ENCODE measurements at places on chromosomes 11 and 22. TPM values are rescaled to one million over a fixed set of nuclear protein-coding genes. Genes with fewer than 3 reads are reported as not detected.

The CATSPER1 gene
- 2.4 TPM for total RNA-seq

The ADSL gene
- 126 TPM for total RNA-seq

The APOL4 gene
- not detected for total RNA-seq

The JAML gene
- 0.30 TPM for total RNA-seq

The ANGPTL5 gene
- not detected for total RNA-seq

The RFPL1 gene
- total RNA-seq = not detected

DNA sequence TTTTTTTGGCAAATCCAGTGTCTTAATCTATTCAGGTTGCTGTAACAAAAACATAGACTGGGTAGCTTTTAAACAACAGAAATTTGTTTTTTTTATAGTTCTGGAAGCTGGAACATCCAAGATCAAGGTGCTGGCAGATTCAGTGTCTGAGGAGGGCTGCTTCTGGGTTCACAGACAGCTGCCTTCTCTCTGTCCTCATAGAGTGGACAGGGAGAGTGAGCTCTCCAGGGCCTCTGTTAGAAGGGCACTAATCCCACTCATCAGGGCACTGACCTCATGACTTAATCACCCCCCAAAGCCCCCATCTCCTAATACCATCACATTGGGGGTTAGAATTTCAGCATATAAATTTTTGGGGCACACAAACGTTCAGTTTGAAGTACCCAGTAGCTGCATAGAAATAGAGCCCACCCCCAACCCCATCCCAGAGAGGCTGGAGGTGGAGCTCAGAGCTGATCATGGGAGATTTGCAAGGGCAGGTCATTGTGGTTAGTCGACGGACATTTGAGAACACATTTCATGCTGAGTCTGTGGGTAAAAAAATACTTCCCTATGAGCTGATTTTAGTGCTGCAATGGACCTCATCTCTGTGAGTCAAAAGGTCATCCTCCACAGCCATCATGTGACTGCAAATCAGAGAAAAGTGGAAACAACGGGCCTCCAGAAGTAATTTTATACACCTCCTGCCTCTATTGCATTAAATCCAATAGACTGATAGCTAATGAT lies 203.1 kb upstream of the CADM1 start:
- no peaks in the 10 kb centered on the region for H3K27me3 ChIP-seq
- no peak overlapping the region for H3K27ac ChIP-seq
- no peak for DNase-seq
- H3K4me1 ChIP-seq = no peaks in the 10 kb centered on the region
- H3K4me3 ChIP-seq = no peak overlapping the region

DNA sequence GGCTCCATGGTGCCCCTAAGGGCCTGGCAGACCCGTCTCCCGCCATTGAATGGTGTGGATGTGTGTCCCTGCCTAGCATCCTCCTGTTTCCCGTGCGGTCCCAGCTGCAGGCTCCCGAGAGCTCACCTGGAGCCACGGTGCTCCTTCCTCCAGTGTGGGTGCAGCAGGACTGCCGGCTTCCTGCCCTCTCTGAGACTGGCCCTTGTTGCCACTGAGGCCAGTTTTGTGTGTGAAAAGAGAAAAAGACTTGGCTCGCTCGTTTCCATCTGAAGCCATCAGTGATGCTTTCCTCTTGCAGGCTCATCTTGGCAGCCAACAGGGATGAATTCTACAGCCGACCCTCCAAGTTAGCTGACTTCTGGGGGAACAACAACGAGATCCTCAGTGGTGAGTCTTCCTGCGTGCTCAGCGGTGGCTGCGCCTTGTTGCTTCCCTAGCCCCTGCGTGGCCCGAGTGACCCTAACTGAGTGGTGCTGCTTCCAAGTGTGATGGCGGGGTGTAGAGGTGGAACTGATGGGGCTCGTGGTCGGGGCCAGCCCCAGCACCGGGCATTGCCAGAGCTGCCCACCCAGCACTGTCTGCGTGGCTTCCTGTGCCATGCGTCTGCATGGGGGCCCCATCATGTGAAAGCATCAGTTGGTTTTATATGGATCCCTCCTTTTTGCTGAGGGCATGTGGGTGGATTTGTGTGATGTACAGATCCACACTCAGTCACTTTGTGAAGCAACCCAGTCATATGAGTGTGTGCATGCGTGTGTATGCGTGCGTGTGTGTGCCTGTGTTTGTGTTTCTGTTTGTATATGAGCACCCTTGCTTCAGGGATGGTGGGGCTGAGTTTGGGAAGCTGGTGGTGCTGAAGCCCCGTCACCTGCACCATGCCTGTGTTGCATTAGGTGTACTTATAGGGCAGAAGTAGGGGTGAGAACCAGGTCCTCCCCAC lies 22.4 kb downstream of the TANGO2 start:
- H3K27ac ChIP-seq = no peak overlapping the region
- DNase-seq = no peak
- no peaks in the 10 kb centered on the region for H3K27me3 ChIP-seq
- H3K4me3 ChIP-seq = no peak overlapping the region
- H3K36me3 ChIP-seq = no peaks in the 10 kb centered on the region
- H3K4me1 ChIP-seq = no peaks in the 10 kb centered on the region

- no peaks in the 10 kb centered on the region for H3K27me3 ChIP-seq
- H3K4me3 ChIP-seq = no peak overlapping the region
- peaks cover 12% of the 10 kb centered on the region for H3K4me1 ChIP-seq
- H3K36me3 ChIP-seq = no peaks in the 10 kb centered on the region
- no peak for DNase-seq
- no peak overlapping the region for H3K27ac ChIP-seq
Observed at GRCh38 chr22:29012101-29012433, 49.6 kb downstream of the C22orf31 start.

DNA sequence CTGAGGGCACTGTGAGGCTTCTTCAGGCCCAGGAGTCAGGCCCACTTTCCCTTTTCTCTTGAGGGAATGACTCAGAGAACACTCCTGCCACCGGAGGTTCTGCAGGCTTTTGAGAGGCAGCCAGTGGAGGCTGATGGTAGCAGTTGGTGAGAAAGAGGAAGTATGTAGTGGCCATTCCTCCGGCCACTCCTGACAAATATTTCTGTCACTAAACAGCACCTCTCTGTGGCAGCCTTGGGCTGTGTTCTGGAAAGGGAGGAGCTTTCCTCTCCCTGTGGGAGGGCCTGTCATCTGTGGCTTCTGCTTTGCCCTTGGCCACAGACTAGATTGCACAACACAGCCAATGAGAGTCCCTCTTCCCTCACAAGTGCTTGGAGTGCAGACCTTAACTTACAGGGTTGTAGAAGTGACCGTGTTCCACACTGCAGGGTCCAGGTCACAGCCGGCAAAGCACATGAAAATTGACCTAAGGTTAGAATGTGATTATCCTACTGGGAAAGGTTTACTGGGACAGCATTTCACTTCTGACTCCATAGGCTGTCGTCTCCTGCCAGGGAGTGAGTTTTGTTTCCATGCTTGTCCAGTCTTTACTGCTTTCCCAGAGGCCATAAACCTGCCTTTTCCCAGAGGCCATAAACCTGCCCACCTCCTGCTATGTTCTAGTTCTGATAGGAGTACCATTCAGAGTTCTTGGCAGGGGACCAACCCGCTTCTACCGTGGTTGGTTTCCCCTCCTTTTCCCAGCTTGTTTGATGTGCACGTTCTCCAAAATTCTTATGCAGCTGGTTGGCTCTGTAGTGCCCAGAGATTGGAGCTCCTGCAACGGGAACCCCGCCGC lies 33.3 kb downstream of the MARK2 start:
- no peak overlapping the region for H3K4me3 ChIP-seq
- peak; percentile 60 for DNase-seq
- H3K4me1 ChIP-seq = peaks cover 26% of the 10 kb centered on the region

DNA sequence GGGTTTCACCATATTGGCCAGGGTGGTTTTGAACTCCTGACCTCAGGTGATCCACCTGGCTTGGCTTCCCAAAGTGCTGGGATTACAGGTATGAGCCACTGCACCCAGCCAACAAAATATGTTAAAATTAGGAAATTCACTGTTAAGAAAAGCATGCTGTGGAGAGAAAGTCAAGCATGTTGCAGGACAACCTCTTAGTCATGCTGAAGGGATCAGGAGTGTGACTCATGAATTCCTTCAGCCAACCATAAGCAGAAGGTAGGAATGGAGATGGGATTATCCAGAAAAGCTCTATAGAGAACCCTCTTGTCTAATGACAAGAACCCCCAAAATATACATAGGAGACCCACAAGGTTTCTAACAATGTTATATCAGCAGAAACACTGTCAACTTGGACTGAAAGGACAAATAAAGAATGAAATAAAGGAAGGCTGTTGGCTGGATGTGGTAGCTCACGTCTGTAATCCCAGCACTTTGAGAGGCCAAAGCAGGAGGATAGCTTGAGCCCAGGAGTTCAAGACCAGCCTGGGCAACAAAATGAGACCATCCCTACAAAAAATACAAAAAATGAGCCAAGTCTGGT lies 16.0 kb downstream of the MRTFA start:
- peaks cover 9% of the 10 kb centered on the region for H3K4me1 ChIP-seq
- H3K36me3 ChIP-seq = no peaks in the 10 kb centered on the region
- peak overlapping the region; percentile 60 for H3K27ac ChIP-seq
- no peaks in the 10 kb centered on the region for H3K27me3 ChIP-seq

- H3K4me3 ChIP-seq = peak within 1 kb of the TSS; percentile 95
- DNase-seq = no peak
- peak within 1 kb of the TSS; percentile 93 for H3K27ac ChIP-seq
- H3K36me3 ChIP-seq = no peaks in the 10 kb centered on the region
- peaks cover 60% of the 10 kb centered on the region for H3K4me1 ChIP-seq
- no peaks in the 10 kb centered on the region for H3K27me3 ChIP-seq
Observed at GRCh38 chr11:68312117-68312779, at the start of gene LRP5. Gene LRP5 (plus strand): TSS chr11:68312591. CDS start chr11:68312715, 124 bp downstream.

DNA sequence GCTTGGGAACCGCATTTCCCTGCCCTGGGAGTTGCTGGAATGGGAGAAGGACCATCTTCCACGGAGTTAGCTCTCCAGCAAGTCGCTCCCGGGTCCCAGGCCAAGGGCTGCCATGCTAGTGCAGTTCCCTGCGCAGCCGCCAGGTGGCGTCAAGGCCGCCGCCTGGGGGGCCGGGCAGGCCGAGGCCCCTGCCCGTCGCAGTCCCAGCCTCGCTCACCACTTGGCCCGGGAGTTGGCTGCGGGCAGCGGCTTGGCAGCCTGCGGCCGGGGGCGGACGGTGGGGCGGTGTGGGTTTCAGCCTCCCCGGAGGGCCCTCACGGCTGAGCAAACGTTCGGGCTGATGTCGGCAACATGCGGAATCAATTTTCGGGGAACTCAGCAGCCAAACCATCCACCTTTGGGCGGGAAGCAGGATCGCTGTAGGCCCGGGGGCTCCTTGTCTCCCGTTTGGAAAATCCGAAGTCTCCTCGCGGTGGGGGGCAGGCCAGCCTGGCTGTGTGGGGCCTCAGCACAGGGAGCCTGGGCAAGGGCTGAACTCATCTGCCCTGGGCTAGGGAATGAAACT lies 415.1 kb downstream of the SOX6 start:
- H3K4me3 ChIP-seq = no peak overlapping the region
- H3K27me3 ChIP-seq = no peaks in the 10 kb centered on the region
- no peak for DNase-seq
- no peaks in the 10 kb centered on the region for H3K4me1 ChIP-seq

DNA sequence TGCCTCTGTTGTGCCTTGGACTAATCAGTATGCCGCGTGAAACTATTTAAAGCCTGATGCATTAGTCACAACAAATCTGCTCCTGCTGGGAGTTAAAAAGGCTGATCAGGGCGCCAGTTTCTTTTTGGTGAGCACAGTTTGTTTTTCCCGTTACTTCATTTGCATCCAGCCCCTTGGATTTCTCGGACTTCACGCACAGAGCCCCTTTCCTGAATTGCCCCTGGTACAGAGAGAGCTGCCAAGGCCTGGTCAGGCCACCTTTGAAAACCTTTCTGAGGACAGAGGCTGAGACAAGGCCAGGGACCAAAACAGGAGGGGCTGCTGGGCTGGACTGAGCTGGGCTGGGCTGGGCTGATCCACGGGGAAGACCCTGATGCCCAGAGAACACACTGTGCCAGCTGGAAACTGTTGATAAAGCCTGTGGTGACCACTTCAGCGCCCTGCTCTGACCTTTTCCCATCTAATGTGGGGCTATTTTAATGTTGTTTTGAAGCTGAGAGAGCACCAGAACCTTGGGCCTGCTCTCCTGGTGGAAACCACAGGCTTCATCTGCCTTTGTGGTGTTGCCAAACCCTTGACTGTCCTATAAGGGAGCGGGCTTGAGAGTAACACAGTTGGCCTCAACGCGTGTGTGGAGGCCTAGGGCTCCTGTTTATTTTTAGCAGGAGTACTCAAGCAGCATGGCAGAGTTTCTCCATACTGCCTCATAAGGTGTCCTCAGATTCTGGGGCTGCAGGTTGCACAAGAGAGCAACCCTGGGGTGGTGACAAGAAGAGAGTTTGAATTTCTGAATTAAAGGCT lies 44.2 kb downstream of the NAV2 start:
- H3K27me3 ChIP-seq = no peaks in the 10 kb centered on the region
- no peaks in the 10 kb centered on the region for H3K36me3 ChIP-seq
- no peak overlapping the region for H3K4me3 ChIP-seq
- no peaks in the 10 kb centered on the region for H3K4me1 ChIP-seq
- DNase-seq = no peak
- H3K27ac ChIP-seq = no peak overlapping the region

DNA sequence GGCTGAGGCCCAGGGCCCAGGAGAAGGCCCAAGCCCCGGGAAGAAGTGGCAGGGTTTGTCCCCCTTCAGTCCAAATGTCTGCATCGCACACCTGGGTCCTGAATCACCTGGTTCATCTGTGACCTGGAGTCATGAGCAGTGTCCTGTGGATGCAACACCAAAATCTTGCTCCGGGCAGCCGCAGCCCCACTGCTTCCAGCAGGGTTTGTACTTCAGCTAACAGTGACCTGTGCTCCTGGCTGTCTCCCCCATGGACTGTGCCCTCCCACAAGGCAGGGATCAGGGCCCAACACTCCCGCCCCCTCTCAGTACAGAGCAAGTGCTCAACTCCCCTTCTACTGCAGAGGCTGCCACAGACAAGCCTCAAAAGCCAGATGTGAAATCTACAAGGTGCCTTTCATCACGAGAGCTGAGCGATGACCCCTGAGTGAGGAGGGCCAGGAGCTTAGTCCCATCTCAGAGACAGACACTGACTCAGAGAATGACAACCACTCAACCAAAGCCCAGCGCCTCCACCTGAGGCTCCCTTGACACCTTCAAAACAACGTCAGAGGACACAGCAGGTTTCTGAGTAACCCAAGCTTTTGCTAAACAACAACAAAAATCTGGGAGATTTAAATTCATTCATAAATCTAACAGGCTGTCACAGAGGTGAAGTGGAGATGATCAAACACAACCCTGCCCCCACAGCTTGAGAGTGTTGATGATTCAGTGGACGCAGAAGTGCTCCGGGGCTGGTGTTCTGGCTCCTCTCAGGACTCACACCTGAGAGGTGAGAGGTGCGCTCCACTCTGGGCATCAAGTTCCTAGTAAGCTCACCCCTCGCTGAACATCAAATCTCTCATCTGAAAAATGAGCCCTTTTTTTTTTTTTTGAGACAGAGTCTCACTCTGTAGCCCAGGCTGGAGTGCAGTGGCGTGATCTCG lies 3.4 kb downstream of the KIAA0930 start:
- H3K27ac ChIP-seq = no peak overlapping the region
- no peaks in the 10 kb centered on the region for H3K36me3 ChIP-seq
- H3K4me3 ChIP-seq = no peak overlapping the region
- H3K4me1 ChIP-seq = peaks cover 12% of the 10 kb centered on the region
- no peaks in the 10 kb centered on the region for H3K27me3 ChIP-seq

DNA sequence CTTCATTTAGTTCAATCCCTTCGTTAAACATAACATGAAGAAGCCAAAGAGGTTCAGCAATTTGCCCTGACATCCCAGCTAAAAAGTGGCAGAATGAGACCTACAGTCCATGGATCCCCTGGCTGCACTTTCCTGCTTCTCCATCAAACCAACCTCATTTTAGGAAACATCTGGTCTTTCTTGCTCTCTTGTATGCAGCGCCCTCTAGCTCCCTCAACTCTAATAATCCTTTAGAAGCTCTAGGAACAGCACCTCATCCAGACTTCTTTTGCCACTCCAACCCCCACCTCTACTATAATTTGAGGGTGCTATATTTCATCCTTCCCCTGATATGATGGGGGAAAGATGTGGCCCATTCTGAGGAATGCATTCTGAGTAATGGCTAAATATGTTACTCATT lies 7.4 kb downstream of the CNTF start:
- no peaks in the 10 kb centered on the region for H3K27me3 ChIP-seq
- H3K4me1 ChIP-seq = peaks cover 25% of the 10 kb centered on the region
- no peaks in the 10 kb centered on the region for H3K36me3 ChIP-seq
- no peak overlapping the region for H3K4me3 ChIP-seq
